ENCODE measurements at places on chromosomes 6 and 20. TPM values are rescaled to one million over a fixed set of nuclear protein-coding genes. Genes with fewer than 3 reads are reported as not detected.

The OLIG3 gene
- not detected for total RNA-seq

- DNase-seq: no peak
These were observed 18.4 kb downstream of the ECT2L start for GRCh38 chr6:138814179-138814834.

The TPMT gene
- 18.5 TPM for total RNA-seq

- DNase-seq: no peak
These were observed 101.5 kb downstream of the SGK1 start for GRCh38 chr6:134216301-134217010.

DNA sequence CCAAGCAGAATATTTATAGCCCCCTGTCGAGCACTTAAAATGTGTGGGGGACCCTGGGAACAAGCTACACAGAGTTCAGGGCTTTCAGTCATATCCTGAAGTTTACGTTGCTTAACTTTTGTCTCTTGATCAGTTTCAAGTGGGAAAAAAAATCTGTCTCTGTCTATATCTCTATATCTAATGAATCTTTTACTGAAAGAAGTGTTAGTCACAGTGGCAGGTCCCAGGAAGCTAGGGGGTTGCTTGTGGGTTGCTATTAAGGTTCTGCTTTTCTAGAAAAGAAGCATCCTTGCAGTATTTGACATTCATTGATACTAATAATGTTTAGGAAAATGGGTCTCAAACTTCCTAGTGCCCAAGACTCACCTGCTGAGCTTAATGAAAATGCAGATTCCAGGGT, 76.7 kb upstream of the CLDN20 start:
- DNase-seq: no peak

- no peak for DNase-seq
These were observed 115.1 kb upstream of the TNFAIP3 start for GRCh38 chr6:137751768-137752560.

GRCh38 chr20:23365390-23366165, 3.6 kb downstream of the GZF1 start:
- no peak for DNase-seq

The KIF16B gene
- 21.6 TPM for total RNA-seq

GRCh38 chr20:58715391-58715800, 22.8 kb downstream of the NPEPL1 start:
- peak; percentile 8 for DNase-seq

DNA sequence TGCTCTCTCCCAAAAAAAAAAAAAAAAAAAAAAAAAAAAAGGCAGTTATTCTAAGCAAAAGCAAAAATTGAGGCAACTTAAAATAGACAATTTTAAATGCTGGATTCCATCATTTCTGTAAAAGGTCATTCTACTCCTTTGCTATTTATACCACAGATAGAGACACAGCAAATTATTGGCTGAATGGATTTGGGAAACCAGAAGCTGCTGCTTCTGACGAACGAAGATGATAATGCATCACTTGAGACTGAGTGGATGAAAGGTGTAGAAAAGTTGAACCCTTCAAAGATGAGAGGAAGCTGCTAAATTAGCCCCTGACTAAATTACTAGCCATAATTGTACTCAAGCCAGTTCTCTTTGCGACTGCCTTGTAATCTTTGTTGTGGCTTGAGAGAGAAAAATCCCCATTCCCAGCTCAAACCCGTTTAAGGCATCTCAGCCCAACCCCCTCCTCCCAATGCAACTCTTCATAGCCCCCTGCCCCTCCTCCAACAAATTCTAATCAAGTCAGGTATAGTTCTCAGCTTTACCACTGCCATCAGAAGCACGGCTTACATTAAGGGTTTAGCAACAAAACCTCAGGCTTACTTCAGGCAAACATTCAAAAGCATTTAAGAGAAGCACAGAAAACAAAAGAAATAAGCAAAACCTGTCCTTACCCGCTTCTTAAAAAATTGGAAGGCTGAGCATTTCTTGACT, 1.0 kb downstream of the SGK1 start:
- DNase-seq: no peak

The IL17F gene
- total RNA-seq: not detected

DNA sequence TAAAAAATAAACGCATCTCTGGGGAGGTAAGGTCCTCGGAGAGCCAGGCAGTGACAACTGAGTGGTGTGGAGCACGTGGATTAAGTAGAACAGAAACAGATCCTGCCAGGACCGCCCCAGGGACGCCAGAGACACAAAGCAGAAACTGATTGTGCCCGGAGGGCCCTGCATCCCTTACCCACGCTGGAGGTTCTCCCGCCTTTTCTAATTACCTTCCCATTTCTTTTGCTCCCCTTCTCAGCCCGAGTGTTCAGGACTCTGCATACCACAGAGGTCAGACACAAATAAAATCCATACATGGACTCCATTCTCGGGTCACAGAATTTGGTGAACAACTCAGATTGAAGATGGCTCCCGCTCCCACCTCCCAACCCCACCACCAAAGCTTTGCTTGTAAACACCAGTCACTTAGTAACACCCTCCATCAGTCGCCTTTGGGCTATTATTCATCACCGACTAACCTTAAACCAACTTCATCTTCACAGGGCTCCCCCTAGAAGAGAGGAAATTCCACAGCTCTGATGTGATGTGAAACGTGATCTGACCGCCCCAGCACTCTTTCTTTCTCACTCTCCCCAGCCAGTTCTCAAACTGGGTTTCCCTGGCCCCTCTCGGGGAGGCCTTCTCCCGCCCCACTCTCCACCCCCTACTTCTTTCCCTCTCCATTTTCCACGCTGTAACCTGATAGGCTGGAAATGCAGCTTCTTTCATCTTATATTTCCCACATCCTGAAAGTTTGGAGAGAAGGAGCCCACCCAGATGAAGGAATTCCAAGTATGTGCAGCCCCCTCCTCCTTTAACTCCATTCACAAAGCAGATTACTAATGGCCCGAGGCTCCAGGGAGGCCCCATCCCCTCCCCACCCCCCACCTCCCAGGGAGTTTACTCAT, 32.5 kb upstream of the PIM1 start:
- DNase-seq: peak; percentile 35

GRCh38 chr6:22668307-22668706, 98.9 kb downstream of the HDGFL1 start:
- DNase-seq: no peak

The MYMX gene
- total RNA-seq: 0.26 TPM

GRCh38 chr20:48783533-48784272, 44.1 kb downstream of the PREX1 start:
- DNase-seq: no peak

DNA sequence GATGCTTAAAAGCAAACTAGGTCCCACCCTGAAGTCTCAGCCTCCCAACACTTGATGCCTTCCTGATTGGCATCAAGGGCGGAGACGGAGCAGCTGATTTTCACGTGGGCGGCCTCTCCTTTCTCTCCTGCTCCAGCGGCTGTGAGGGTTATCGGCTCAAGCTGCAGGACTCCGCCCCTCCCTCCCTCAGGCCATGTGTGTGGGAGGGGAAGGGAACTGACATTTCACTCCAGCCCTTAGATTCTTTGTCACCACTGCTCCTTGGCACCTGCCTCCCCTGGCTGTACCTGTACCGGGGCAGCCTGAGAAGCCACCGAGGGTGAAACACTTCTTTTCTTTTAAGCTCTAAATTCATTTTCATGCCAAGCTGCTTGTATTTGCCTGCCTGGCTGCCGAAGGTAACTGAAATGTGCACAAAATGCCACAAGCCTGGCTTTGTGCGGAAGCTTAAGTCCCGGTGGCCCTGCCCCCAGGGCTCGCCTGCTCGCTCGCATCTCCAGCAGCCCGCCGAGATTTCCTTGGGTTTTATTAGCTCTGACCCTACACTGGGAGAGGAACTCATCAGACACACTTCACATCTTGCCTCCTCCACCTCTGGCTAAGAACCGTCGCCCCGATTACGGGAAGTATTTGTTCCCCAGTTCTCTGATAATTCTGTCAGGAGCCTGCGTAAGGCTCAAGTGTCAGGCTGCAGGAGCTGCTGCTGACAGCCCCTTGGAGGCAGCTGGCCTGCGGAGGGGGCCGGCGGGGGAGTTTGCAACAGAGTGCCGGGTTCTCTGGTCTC, 9.6 kb upstream of the CPNE5 start:
- DNase-seq: peak; percentile 64

Data from mucosa of gallbladder (tissue), 1 donor.